ENCODE measurements at places on chromosomes 2 and 18.

GRCh38 chr2:72144632-72145288 is 2.9 kb downstream of the CYP26B1 start:
- DNase-seq, result no peak

GRCh38 chr2:27041752-27042151 is 9.0 kb downstream of the TMEM214 start:
- DNase-seq, result no peak

- no peak for DNase-seq
These were observed 10.3 kb upstream of the SCG2 start for GRCh38 chr2:223612501-223612900.

DNA sequence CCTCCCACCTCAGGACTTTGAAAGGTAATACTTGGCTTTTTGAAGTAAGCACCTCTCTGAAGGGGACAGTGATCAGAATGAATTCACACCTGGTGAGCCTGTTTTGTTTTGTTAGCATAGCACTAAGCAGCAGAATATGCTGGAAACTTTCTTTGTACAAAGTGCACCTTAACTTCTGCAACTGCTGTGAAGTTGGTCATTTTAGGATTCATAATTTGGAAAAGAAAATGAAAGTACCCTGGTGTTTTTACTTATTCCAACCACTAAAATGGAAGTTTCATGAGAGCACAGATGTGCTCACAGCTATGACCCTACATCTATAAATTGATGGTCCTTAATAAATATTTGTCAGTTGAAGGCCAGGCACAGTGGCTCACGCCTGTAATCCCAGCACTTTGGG is 257.8 kb upstream of the STON1 start:
- no peak for DNase-seq

- no peak for DNase-seq
These were observed 53.8 kb upstream of the TMEM163 start for GRCh38 chr2:134772493-134773169.

DNA sequence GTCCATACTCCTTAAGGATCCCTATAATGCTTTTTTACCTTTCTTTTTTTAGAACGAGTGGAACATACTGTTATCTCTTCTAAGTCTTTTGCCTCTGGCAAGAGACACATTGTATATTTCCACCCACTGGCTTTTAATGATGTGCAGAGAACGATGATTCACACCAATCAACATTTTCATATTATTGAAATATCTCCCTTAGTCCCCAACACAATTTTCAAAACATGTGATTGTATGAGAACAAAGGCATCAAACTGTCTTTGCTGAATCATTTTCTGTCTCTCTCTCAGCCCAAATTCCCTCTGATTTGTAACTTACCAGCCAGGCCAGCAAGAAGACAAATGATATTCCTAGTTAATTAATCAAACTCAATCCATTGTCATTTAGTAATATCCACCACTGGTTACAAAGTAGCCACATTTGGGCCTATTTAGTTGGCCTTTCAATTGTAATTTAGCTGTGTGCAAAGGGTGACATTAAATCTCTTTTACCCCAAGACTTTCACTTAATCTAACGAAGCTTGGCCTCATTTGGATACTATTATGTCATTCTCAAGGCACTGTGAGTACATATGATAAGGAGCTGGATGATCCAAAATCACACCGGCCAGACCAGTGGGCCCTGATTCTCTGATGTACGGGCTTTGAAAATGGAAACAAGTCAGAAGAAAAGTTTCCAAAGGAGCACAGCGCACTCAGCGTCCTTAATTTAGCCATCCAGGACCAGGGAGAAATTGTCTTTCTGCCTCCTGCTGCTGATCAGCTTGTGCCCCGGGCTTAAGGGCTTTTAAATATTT is 185.1 kb downstream of the SCG2 start:
- DNase-seq, result no peak

DNA sequence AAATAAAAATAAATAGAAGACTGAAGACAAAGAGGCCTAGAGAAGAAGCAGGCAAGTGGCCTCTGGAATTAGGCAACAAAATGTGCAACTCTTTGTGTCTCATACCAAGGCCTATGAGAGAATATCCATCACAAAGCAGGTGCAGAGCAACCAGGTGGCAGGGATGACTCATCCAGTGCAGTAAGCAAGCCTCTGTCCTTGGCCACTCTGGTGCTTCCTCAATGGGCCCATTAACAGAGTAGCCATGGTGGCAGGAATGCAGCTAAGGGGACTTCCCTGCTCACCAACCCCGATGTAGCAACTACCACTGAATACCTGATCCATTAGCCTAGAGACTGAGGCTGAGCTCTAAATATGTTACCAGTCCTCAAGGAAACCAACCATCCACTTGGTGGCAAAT is 11.0 kb upstream of the EPG5 start:
- DNase-seq, result no peak

DNA sequence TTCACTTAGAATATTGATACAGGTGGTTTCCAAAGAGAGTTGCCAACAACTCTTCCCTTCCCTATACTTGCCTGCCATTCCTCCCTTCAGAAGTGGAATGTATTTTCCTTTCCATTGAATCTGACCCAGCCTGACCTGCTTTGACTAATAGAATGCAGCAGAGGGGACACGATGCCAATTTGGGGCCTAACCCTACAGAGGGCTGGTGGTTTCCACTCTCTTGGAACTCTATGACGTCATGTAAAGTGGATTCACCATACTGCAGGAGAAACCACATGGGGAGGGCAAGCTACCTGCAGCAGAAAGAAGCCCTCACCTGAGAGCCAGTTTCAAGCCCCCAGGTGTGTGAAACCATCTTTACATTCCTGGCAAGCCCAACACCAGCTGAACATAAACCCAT is 98.9 kb upstream of the TRIB2 start:
- DNase-seq, result no peak

- DNase-seq, result no peak
These were observed 40.6 kb downstream of the PDCL3 start for GRCh38 chr2:100603414-100603813.

- DNase-seq, result no peak
These were observed 24.7 kb upstream of the CCBE1 start for GRCh38 chr18:59721931-59722330.

GRCh38 chr2:151111599-151112278 is 149.9 kb downstream of the RBM43 start:
- no peak for DNase-seq

DNA sequence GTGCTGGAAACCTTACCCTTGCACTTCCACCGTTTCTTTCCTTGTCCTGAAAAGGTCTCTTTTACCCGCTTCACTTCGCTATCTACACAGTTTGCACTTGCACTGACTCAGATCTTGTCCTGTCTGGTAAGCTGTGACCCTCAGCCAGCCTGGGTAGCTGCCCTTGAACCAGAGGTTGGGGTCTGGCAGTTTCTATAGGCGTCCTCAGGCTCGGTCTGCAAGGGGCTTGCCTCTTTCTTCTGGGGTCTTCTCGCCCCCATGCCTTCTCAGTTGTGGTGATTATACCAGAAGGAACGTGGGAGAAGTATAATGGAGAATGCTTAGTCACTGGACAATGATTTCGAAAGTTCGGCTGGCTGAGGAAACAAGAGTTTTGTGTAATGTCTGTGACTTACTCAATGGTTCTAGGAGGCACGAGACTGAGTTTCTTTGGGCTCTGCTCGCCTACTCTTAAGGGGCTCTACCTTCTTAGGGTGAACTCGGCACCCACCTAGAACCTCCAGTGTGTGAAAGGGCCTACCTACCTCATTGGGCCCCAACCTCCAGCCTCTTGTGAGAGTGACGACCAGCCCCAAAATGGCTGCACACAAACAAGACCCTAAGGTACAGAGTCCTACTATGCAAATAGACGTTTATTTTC is 6.9 kb upstream of the STAT1 start:
- no peak for DNase-seq

DNA sequence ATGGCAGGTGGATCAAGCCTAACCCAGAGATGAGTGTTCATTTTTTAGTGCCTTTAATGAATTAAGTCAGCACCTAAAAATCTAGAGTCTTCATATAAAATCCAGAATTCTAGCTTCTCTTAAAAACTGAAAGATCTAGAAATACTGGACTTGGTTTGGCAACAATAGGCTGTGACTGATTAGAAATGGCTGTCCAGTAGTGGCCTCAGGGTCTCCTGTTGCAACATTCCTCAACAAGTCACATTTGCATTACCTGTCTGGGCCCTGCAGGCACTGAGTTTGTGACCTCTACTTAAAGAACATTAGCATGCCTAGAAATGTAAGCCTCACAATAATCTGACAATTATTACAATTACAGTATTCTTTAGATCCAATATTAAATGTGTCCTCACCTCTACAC is 33.1 kb downstream of the MBD2 start:
- no peak for DNase-seq

- no peak for DNase-seq
These were observed 162.2 kb downstream of the BCL11A start for GRCh38 chr2:60391230-60391629.

Measured in stimulated activated CD8-positive, alpha-beta memory T cell treated with anti-CD3 and anti-CD28 coated beads, Interleukin-4, amount 100 ng/mL, for 1 hour (primary cell).